Spleen (tissue), 13 donors: ENCODE measurements at places on chromosomes 3 and 15.

DNA sequence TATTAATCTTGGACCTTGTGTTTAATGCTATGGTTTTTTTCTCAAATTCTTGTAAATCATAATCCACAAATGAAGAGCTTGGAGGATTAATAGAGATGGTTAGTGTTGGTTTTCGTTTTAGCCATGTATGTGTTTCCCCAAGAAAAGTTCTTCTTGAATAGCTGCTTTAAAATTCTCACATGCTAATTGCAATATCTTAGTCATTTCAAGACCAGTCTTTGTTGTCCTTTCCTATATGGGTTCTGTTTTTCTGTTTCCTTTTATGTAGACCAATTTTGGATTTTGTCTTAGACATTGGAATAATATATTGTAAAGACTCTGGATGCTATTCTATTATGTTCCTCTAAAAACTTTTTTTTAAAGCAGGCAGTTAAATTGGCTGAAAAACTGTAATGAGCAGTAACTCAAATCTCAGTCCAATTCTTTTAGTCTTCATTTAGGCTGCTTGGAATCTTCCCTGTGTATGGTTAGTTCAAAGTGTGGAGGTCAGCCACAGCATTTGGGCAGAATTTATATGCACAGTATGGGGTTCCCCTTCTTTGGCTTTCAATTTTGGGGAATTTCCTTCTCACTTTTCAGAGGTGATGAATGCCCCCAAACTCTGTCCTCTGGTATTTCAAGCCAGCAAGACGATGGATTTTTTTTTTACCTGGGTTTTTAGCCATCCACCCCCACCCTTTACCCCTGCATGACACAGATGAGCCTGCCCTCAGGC is 39.1 kb upstream of the DNAJC13 start:
- DNase-seq = no peak

DNA sequence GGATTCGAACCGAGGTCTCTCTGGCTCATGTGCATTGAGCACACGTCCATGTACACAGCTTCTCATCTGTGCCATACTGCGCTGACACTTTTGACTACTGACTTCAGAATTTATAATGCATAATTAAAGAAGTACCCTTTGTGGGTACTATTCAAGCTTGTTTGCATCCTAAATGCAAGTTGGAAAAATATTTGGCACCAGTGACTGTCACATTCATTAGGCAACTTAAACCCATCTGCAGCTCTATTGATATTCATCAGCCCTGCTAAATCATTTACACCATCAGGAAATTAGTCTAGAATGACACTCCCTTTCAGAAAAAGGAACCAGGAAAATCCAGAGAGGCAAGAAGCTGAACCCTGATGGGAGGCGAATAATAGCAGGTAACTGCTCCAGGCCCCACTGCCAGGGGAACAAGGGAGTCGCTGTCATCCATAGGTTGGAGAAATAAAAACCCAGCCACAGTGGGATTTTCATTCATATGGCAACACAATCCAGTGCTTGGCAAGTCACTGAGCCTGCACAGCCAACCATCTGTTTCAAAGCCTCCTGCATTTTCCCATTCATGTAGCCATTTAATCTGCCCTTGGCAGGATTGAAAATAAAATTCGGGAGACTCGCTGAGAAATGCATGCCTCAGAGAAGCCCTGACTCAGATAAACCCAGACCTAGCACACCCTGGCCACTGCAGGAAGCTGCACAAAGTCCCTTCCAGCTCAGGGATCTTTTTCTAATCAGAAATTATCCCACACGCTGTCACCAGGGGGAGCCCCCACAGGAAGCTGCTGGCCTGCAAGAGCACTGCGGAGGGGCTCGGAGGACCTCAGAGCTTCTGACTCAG is 103.0 kb upstream of the VEPH1 start:
- no peak for DNase-seq

DNA sequence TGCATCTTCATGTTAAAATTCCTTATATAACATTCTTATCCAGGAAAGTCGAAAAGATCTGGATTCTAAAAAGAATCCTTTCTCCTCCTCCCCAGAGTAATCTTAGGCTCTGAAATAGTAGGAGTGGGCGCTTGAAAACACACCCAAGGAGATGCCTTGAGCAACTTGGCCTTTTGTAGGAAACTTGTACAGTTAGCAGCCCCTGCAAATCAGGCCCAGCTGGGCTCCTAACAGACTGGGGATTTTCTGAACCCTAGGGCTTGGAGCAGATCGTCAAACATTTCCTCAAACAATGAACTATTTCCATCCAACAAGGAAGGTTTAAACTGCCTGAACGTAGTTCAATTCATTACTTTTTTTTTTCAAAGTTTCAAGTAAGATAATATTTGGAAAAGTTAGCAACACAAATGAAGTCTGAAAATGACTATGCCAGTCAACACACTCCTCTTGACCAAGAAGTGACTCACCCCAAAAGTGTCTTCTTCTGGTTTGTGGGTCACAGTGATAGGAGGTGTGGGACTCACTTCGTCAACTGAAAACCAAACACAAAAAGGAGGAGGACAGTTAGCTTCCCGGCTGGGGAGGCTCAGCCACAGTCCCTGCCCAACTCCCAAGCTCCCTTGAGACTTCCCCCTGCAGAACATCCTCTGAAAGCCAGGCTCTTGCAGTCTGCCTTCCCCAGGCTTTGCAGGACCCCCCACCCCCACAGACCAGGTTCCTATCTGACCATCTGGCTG is 129.7 kb downstream of the NTRK3 start:
- DNase-seq = no peak

GRCh38 chr3:126127452-126127851 is 43.5 kb upstream of the SLC41A3 start:
- peak; percentile 56 for DNase-seq

DNA sequence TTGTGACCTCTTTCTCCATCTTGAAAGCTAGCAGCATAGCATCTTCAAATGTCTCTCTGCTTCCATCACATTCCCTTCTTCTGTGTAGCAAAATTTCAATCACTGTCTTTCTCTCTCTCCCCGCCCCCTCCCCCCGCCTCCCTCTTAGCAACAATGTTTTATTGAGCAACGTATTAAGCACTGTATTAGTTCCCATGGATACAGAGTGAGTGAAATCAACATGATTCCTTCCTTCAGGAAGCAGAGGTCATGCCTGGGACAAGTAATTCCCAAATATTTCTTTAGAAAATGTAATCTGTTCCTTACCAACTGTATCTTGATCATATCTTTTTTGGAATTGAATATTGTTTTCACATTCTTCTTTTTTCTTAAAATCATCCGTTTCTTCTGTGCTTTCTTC is 373.7 kb upstream of the NECTIN3 start:
- DNase-seq = no peak

- no peak for DNase-seq
Measured at GRCh38 chr15:64930778-64931371, 19.2 kb downstream of the ANKDD1A start.

GRCh38 chr15:99100245-99101173 is 4.4 kb upstream of the SYNM start:
- peak; percentile 87 for DNase-seq
